SK-N-MC (cell line): ENCODE measurements at places on chromosomes 13 and 19.

GRCh38 chr13:40401911-40402776 lies 264.3 kb downstream of the FOXO1 start:
- no peak for DNase-seq

DNA sequence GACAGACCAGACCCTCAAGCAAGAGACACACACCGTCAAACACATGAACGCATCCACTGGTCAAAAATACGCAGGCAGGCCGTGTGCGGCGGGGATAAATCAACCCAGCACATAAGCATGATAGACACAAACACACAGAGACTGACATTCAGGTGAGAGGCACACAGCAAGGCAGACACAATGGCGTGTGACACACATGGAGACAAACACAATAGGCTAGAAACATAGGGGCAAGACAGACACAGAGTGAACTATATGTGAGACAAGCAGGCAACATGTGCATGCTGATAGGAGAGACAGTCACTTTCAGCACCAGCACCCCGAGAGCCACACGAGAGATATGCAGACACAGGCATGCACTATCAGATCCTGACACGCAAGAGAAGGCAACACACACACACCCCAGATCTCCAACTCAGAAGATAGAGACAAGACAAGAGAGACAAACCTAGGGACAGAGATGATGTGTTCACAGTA lies 6.9 kb upstream of the JUNB start:
- no peak for DNase-seq

DNA sequence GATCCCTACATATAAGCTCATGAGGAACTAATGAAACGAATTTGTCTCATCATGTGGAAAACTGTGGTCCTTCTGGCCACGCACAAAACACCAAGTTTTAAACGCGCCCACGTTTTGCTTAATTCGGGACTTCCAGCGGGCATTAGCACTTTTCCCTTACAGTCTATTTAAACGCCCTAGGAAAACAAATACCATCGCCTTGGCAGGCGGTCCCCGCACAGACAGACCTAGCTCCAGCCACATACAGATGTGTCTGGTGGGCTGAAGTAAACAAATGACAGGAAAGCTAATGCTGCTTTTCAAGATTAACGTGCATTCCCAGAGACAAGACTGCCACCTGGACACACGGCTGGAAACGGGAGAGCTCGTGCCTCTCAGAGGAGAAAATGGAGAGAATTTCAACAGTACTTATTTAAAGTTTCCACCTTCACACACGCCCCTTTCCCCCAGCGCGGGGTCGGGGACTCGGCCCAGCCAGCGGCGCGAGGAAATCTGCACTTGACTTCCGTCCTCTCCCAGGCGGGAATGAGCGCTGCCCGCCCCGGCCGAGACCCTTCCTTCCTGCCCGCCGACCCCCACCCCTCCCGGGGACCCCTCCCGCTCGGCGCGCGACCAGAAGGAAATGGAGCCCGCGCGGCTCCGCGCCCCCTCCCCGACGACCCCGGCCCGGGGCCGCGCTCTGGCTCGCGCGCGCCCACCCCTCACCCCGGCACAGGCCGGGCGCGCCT lies 931 bp downstream of the USP12 start:
- DNase-seq: no peak

- DNase-seq: no peak
These were observed 85.6 kb downstream of the RXFP2 start for GRCh38 chr13:31824705-31825517.

- no peak for DNase-seq
These were observed 27.8 kb downstream of the MBNL2 start for GRCh38 chr13:97249796-97250495.

GRCh38 chr13:21833921-21834320 lies 163.0 kb downstream of the FGF9 start:
- no peak for DNase-seq

DNA sequence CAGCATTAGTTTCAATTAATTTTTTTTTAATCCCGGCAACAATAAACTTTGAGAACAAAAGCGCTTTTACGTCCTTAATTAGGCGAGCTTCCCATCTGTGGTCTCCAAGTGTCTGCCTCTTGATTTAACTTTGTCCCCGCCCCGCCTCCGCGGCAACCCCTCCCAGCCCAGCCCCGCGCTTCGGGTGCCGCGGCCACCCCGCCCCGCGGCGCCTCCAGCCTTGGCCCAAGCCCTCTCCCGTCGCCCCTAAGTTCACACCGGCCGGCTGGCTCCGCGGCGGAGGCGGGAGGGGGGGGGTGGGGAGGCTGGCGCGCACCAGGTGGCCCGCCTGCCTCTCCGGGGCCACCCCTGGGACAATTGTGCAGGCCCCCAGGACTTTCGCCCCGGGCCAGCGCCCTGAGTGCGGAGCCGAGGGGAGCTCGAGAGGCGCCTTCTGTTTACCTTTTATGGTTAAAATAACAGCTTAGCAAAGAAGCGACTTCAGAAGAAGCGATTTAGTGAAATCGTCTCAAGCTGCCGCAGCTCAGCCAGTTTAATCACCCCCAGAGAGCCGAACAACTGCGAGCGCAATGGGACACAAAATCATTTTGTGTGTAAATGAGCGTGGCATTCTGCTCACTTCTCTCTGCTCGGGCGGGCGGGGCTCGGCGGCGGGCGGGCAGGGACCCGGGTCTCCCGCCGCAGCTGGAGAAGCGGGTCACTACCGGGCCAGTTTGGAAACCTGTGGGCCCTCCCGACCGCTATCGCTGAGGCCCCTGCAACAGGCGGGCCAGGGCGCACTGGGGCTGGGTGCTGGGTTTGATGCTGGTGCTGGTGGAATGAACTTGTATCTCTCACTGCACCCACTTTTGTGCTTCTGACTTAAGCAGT lies 1.4 kb downstream of the KCTD15 start:
- no peak for DNase-seq
